ENCODE measurements at places on chromosomes 2 and 18.

GRCh38 chr2:227031379-227031778, 132.6 kb downstream of the COL4A4 start:
- DNase-seq: no peak

GRCh38 chr2:201130524-201131186, 14.7 kb downstream of the CFLAR start:
- DNase-seq: peak; percentile 85

DNA sequence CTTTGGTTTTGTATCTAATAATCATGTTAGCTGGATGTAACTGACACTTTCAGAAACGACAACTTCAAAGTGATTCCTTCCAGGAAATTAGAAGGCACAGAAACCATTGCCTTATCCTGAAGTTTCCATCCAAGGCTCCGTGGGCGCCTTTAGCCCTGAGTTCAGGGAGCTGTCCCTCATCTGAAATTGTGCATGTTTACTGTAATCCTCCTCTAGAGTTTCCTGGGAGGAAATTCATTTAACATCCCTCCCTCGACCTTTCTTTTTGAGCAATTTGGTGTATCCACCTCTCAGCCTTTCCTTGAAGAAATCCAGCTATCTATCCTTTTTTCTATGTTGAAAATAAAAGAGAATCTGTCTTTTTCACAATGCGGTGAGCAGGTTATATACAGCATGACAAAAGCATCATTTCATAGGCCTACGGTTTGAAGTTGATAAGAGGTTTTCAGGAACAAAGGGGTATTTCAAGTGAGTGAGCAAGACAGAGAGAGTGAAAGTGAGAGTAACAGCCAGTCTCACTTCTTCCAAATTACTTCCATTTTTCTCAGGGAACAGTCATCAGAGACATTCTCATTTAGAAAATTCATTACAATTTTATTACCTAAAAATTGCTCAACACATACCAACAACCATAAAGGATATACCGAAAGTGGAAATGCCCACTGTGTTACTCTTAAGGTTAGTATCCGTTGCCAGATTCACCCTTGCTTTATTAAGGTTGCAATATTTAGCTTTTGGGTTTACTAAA, 167.3 kb downstream of the MREG start:
- DNase-seq: no peak

GRCh38 chr18:27787547-27787946, 389.4 kb downstream of the CDH2 start:
- no peak for DNase-seq

DNA sequence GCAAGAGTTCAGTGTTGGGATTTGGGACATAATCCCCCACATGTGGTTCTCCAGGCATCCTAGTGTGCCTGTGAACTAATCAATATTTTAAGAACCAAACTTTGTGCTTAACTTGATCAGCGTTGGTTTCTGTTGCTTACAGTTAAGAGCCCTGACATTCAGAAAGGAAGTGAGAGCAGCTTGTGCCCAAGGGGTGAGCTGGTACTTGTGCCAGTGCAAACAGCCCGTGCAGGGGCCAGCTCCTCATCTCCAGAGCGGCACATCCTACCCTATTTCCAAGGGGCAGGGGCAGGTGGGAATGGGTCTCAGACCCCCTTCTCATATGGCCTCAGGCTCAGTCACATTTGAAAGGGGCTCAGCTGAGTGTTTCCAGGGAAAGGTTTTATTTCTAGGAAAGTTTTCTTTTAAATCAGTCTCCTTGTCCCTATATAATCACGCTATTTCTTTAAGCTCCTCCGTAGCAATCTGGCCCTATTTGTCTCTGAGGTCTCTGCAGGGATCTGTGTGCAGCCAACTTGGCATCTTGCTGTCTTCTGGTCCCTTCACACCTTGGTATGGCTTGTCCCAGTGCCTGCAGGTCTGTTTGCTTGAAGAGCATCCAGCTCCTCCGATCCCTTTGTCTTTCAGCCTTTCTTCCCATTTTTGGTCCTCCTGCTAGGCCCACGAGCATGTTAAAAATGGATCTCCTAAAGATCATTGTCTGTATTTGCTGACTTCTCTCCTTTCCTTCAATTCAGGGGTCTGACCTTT, 358.9 kb downstream of the HRH4 start:
- DNase-seq: no peak

GRCh38 chr2:23380562-23381065, 4.4 kb upstream of the KLHL29 start:
- DNase-seq: peak; percentile 69

DNA sequence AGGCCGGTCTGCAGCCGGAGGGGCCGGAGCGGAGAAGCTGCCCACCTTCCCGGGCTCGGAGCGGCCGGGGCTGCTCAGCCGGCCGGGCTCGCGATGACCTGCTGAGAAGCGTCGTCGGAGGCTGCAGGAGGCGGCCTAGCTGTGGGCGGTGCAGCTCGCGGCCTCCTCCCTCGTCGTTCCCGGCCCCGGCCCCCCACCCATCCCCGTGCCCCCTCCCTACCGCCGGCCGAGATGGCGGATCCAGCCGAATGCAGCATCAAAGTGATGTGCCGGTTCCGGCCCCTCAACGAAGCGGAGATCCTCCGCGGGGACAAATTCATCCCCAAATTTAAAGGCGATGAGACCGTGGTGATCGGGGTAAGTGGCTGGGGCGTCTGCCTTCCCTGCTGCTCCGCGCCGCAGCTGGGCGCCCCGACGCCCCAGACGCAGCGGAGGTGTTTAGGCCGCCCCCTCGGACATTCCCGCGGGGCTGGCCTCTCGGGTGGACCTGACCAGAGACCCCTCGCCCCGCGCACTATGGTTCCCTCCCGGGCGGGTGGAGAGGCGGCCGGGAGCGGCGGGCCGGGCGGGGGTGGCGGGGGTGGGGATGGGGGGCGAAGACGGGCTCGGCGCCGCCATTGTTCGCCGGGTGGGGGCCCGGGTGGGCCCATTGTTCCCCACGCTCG, 492 bp downstream of the KIF5C start:
- no peak for DNase-seq

DNA sequence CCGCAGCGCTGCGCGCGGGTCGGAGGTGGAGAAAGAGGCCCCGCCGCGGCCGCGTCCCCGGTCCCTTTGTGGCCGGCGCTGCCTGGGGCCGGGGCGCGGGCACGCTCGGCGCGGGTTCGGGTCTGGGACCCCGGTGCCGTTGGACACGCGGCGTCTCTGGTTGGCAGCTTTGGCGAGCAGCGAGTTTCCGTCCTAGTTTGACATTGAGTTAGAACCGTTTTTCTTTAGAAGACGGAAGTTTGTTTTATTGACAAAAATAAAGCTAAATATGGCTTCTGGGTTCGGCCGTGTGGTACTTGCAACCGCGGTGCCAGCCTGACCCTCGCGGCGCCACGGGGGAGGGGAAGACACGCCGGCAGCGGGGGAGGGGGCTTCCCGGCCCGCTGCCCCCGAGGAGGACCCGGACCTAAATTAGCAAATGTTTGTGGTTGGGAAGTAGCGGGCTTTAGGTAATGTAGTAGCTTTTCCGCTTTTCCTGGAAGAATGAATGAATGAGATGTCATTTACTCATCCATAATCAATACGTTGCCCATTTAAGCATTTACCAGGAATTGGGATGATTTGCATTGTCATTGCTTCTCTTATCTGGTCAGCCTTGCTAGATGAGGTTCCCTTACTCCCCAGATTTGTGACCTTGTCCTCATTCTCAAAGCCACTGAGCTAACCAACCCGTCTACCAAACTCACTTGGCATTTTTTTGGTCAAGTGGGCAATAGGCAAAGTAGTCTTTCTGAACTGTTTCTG, 530 bp downstream of the GALNT1 start:
- peak; percentile 40 for DNase-seq

DNA sequence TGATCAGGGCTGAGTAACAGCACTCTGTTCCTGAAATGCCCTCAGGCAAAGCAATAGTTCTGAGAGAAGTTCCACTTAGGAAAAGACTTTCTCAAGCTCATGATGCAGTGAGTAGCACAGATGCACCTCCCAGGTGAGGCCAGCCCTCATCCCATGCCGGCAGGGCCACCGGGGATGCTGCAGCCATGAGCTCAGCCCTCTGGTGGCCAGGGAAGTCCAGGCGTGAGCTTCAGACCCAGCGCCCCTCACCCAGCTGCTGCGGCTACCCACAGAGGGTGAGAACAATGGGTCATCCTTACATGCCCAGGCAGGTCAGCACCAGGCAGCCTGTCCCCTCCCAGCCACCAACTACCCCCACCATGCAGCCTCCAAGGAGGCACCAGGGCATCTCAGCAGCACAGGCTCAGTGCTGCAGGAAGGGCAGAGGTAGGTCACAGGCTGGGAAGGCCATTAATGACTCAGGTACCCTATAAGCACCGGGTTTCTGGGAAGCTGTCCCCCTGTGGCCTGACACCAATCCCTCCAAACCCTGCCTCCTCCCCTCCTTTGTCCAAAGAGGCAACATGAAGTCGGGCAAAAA, 50.6 kb downstream of the TTC32 start:
- DNase-seq: no peak

DNA sequence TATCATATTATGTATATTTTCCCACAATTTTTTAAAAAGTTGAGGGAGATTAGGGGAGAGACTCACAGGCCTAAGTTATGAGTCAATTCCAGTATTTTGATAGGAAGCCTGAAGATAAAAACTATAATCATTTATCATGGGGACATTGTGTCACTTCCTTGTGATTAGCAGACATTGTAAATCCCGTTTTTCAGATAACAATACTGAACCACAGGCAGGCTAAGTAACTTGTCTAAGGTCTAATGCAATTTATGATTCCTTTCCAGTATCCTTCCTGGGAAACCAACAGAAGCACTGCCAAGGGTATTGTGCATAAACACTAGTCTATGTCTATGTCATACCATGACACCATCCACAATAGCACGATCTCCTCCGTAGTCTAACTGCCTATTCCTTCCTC, 235.2 kb upstream of the PIK3C3 start:
- DNase-seq: no peak

- DNase-seq: no peak
These were observed 76.1 kb upstream of the CAVIN2 start for GRCh38 chr2:191922736-191923651.

DNA sequence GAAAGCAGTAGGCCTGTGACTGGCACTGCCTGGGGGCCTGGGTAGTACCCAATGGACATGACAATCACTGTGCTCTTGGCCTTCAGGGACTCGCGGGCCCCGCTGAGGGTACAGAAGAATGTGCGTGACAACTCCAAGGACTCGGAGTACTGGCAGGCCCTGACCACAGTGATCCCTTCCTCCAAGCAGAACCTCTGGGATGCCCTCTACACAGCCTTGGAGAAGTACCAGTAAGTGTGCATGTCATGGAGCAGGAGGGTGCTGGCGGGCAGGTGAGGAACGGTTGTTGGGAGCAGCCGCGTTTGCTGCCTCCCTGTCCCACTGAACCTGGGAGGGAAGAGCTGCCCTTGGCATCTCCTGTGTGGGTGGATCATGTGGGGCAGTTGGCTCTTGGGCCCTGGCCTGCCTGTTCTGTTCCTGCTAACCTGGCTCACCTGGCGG, 23.3 kb downstream of the OTOF start:
- no peak for DNase-seq

DNA sequence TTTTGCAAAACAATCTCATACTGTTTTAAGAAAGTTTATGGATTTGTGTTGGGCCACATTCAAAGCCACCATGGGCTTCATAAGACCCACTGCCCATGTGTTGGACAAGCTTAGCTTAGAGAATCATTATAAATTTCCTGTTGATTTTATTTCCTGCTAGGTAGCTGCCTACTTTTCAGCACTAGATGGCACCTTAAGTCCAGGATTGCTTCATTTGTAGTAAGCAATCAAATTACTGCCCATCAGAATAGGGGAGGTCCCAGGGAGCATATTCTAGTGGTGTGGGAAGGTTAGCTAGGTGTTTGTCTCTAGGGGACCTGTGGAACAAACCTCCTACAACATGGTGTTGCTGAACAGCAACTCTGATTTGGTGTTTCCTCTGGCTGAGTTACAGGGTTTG, 11.0 kb upstream of the DCDC2C start:
- DNase-seq: peak; percentile 7

- DNase-seq: no peak
These were observed 50.6 kb upstream of the EML6 start for GRCh38 chr2:54672590-54673456.

DNA sequence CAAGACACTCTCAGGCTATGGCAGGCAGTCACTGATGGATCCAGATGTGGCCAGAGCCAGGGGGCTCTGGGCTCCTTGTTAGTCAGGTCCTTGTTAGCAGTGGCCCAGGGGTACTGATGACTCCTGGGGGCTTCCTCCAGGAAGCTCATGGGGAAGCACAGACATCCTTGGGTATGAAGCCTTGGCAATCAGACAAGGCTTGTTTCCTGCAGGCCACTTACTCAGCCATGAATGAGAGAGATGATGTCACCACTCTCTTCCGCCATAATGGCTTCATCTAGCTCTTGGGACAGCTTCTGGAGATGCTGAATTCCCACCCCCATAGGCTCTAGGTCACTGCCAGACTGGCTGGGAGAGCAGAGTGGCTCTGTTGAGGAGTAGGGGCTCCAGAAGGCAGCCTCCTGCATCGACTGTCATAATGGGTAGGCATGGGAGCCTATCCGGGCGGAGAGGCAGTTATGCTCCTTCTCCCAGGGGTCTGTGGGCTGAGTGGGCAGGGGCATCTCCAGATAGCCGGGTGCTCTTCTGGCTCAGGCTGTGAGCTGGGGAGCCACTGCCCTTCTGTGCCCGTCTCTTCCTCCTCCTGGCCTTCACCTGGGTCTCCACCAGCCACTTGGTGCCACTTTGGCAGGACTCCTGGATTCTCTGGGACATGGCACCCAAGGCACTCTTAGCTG, 40.2 kb upstream of the BMPR2 start:
- DNase-seq: no peak

- DNase-seq: no peak
These were observed 83.4 kb upstream of the NDUFV2 start for GRCh38 chr18:9019135-9019534.

- no peak for DNase-seq
These were observed 51.5 kb upstream of the ASPRV1 start for GRCh38 chr2:70012887-70013286.

DNA sequence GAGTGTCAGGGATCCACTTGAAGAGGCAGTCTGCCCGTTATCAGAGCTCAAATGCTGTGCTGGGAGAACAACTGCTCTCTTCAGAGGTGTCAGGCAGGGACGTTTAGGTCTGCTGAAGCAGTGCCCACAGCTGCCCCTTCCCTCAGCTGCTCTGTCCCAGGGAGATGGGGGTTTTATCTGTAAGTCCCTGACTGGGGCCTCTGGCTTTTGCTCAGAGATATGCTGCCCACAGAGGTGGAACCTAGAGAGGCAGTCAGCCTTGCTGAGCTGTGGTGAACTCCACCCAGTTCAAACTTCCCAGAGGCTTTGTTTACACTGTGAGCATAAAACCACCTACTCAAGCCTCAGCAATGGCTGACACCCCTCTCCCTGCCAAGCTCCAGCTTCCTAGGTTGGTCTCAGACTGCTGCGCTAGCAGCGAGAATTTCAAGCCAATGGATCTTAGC, 38.1 kb downstream of the PLEK start:
- no peak for DNase-seq

GRCh38 chr18:1078301-1078700, 173.6 kb downstream of the ADCYAP1 start:
- DNase-seq: no peak

- no peak for DNase-seq
These were observed 796 bp downstream of the AOX1 start for GRCh38 chr2:200586644-200586975.

GRCh38 chr2:105517814-105518705, 119.2 kb upstream of the FHL2 start:
- no peak for DNase-seq
